ENCODE measurements at places on chromosomes 1 and 21. TPM values are rescaled to one million over a fixed set of nuclear protein-coding genes. Genes with fewer than 3 reads are reported as not detected.

ZSWIM5 gene
- polyA plus RNA-seq, result 0.65 TPM

DNA sequence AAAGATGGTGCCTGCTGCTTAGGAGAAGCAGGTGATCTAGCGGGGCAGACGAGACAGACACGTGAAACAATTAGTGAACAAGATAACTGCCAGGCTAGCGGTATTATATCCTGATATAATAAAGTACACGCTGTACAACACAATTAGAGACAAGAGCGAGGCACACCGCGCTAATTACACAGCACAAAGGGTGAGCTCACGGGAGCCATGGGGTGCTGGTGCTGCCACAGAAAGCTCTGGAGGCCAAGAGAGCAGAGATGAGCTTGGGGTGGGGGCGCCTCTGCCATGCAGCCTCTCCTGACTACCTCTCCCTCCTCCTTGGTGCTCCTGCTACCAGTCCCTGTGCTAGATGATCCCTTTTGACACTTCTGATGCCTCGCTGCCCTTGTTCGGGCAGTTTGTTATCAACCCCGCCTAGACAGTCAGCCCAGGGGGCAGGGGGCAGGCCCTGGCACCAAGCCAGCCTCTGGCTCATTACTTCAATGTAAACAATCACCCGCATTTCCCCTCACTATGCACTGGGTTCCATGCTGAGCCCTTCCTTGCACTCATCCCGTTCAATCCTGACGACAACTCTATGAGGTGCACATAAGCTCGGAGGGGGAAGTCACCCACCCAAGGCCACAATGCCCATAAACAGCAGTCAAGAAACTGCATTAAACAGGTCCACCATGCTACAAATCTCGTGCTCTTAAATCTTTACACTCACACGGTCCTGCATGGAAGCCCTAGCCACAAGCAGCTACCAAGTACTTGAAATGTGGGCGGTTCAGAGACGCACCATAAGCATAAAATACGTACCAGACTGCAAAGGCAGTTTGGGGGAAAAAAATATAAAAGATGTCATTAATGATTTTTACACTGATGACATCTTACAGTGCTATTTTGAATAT is 103.0 kb downstream of the SSBP3 start:
- DNase-seq, result no peak

TAL1 gene
- polyA plus RNA-seq, result not detected

TRIM67 gene
- not detected for polyA plus RNA-seq

PRAMEF4 gene
- polyA plus RNA-seq, result not detected

DNA sequence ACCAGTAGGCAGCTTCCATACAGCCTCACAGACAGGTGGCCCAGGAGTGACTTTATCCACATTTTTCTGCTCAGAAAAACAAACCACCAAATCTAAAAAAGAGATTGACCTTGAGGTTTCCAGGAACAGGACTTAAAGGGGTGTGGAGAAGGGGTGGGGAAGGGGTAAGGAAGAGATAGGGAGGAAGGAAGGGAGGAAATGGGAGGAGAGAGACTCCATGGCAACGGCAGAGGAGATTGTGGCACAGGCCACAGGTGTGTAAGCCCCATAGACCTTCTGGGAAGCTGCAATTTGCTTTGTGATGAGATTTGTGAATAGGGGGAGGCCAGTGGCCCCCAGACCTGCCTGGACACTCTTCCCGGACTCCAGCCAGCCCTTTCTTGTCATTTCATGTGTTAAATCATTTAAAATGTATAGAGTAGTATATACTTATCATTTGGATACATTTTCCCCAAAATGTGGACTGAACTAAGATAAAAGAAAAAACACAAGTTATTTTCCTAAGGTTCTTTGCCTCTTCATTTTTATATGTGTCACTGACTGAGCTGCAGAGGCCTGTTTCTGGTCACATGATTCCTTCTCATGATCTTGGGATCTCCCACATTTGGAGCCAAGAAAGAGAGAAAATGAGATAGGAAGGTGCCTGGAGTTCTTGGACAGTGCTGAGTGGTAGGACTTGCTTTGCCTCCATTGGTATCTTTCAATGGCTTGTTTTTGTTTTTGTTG is 55.5 kb downstream of the CLIC6 start:
- DNase-seq, result no peak

GRCh38 chr1:151692226-151692625 is 24.4 kb downstream of the CELF3 start:
- DNase-seq, result no peak

GRCh38 chr1:1303736-1304135 is 4.0 kb downstream of the ACAP3 start:
- DNase-seq, result no peak

DNA sequence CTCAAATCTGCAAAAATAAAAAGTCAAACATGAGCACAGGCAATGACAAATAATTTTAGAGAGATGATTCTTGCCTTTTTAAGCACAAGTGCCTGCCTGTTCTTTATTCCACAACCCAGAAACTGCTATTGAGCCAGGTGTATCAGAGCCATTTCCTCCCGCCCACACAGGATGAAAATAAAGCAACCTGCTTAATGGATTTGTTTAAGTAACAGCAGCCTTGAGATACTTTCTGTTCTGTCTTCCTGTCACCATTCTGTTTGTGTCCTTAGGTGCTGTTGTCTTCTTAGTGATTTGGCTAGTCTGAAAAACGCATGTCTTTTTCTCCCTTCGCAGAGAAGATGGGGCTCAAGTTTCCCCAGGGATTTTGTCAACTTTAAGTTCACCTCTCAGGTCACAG is 11.4 kb downstream of the RPE65 start:
- no peak for DNase-seq

DNA sequence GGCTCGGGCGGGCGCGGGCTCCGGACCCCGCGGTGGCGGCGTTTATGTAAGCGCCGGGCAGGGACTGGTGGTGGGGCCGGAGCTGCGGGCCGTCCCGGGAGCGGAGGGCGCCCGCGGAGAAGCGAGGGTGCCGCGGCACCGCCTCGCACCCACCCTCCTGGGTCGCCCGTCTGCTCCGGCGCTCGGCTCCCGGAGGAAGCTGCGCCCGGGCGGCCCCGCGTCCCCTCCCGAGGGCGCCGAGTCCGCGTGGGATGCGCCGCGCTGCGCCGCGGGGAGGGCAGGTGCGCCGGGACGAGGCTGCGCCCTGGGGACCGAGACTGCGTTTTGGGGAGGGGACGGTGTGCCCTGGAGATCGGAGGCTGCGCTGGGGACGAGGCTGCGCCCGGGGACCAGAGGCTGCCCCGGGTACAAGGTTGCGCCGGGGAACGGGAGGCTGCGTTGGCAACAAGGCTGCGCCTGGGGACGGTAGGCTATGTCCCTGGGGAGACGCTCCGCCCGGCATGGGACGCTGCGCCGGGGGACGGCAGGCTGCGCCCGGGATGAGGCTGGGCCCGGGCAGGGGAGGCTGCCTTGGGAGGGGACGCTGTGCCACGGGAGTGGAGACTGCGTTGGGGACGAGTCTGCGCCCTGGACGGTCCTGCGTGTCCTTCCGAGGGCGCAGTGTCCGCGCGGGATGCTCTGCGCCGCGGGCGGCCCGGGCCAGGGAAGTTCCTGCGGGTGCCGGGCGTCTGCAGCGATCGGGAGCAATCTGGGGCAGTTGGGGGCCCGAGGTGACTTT is 627 bp downstream of the ADARB1 start:
- peak; percentile 25 for DNase-seq

DNA sequence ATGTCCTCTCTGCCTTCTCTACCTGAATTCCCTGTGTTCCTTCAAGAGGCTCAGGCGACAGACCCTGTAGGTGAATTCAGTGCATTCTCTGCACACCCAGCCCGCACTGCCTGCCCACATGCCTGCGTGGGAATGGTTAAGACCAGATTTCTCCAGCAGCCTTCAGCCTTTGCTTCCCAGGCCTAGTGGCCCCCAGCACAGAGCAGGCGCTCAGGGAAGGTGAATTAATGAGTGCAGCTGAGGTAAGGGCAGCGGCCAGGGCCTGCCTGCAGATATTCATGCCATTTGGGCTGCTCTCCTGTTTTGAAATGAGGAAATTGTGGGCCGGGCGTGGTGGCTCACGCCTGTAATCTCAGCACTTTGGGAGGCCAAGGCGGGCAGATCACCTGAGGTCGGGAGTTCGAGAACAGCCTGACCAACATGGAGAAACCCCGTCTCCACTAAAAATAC is 45.5 kb downstream of the IER5 start:
- no peak for DNase-seq

DNA sequence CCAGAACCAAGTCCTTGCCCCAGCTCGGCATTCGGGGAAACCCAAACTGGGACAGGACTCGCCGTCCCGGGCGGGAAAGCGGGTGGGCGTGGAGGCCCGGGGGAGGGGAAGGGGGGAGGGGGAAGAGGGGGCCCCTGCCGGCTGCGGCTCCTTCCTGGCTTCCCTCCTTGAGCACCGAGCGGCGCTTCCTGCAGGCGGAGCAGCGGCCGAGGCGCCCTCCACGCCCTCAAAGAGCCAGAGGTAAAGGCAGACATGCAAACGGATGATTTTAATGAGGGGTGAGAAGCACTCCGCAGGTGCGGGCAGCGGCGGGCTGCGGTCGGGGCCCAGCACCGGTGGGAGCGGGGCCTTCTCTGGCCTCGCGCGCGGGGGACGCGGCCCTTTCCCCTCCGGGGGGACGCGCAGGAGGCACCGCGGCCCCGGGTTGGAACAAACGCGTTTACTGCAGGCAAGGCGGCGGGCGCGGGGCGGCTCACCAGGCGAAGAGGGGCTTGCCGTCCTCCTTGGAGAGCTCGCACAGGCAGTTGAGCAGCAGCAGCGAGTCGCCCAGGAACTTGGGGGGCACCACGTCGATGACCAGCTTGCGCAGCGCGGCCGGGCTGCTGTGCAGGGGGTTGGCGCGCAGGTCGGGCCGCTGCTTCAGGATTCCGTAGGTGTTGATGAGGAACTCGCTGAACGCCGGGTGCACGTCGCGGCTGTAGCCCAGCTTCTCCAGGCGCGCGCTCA is 5.7 kb upstream of the FTCD start:
- DNase-seq, result peak; percentile 38

NBPF4 gene
- polyA plus RNA-seq, result not detected

DNA sequence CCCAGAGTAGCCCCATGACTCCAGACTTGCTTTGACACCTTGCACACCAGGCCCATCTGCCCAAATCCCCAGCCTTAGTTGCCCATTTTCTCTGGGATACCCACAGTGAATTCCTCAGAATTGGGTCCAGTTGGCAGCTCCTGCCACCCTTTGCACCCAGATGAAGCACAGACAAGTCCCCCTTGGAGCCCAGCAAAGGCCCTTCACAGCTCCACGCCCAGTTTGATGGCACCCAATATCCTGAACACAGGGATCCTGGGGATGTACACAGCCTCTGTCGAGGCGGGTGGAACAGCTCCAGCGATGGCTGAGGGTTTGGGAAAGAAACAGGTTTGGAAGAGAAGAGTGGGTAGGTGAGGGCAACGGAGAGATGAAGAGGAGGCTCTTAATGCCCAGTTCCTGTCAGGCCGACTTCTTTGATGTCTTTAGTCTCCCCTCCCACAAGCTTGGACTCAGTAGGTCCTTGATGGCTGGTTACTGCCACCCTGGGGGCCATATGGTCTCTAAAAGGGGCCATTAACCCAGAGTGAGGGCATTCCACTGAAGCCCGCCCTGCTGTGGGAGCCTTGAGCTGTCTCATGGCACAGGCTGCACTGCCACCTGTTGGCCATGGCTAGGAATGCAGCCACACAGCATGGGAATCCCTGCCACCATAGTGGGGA is 21.7 kb downstream of the TMEM53 start:
- peak; percentile 82 for DNase-seq
